Activated T-helper 1 cell treated with anti-CD3 and anti-CD28 coated beads, Interleukin-12 subunit alpha, Interleukin-12 subunit beta, Interleukin-2, Interleukin-4 antibody, amounts not matched to agents 30 ng/mL and 10 ng/mL and 1 ng/mL, durations not matched to agents 14 hours and 24 hours and 36 hours (primary cell): ENCODE measurements at places on chromosomes 1 and 21. TPM values are rescaled to one million over a fixed set of nuclear protein-coding genes. Genes with fewer than 3 reads are reported as not detected.

SLC16A1 gene
- total RNA-seq: 73.6 and 77.4 TPM in 2 replicates

RASAL2 gene
- total RNA-seq: not detected in 2 replicates

DNA sequence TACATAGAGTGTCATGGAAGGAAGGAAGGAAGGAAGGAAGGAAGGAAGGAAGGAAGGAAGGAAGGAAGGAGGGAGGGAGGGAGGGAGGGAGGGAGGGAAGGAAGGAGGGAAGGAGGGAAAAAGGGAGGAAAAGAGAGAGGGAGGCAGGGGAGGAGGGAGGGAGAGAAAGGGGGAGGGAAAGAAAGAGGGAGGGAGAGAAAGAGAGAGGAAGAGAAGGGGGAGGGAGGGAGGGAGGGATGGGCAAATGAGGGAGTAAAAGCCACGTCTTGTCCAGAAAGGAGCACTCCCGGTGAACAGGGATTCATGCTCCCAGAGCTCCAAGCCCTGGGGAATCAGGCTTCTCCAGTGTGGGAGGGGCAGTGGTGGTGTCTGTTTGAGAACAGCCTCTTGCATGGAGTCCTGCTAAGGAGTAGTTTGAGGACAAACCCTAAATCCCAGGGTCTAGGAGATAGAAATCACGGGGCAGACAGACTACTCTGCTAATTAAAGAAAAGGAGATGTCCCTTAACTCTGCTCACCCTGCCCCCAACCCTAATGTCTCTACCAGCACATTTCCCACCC is 71.6 kb downstream of the TAS1R2 start:
- no peaks in the 10 kb centered on the region for H3K4me1 ChIP-seq
- DNase-seq: no peak
- no peaks in the 10 kb centered on the region for H3K36me3 ChIP-seq
- H3K27me3 ChIP-seq: peaks cover 14% of the 10 kb centered on the region
- H3K4me3 ChIP-seq: no peak overlapping the region

IQCC gene
- 5.7 and 6.0 TPM in 2 replicates for total RNA-seq

TMEM200B gene
- 0.47 and 0.56 TPM in 2 replicates for total RNA-seq

DNA sequence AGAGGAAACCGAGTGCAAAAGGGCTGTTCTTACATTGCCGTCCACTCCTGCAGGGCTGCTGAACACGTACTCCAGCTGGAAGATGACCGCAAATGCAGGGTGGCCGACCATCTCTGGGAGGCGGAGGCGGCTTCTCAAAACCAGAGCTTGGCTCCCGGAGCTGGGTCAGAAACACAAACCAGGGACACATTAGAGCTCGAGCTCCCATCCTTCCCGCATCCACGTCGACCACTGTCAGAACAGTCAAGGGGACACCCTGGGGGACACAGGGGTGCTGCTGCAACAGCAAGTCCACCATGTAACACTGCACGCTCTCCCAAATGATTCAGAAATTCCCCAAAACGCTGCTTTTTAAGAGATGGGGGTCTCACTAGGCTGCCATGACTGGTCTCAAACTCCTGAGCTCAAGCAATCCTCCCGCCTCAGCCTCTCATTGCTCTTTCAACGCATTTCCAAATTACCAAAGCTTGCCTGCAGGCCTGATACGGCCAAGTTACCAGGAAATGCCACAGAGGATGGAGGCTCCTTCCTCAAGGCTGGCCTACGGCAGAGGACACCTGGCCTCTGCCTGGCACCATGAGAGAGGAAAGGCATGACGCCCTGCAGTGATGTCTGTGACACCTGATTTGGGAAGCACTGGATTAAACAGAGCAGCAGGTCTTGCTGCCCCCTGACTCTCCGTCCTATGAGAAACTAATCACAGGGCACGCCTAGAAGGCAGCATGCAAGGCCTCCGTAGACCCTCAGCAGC is 45.0 kb downstream of the NPHP4 start:
- H3K27ac ChIP-seq: no peak overlapping the region
- no peaks in the 10 kb centered on the region for H3K4me1 ChIP-seq
- no peak overlapping the region for H3K4me3 ChIP-seq
- H3K36me3 ChIP-seq: peaks cover 5% of the 10 kb centered on the region
